ENCODE measurements at places on chromosomes 3 and 15. TPM values are rescaled to one million over a fixed set of nuclear protein-coding genes. Genes with fewer than 3 reads are reported as not detected.

RTP1 gene
- not detected for total RNA-seq

EFL1 gene
- 2.8 TPM for total RNA-seq

COL7A1 gene
- total RNA-seq, result 0.88 TPM

OR5K2 gene
- not detected for total RNA-seq

CCDC39 gene
- total RNA-seq, result not detected

GRCh38 chr15:98967916-98968315 is 39.7 kb downstream of the PGPEP1L start:
- no peaks in the 10 kb centered on the region for H3K4me1 ChIP-seq
- no peaks in the 10 kb centered on the region for H3K27me3 ChIP-seq
- DNase-seq, result no peak
- no peaks in the 10 kb centered on the region for H3K36me3 ChIP-seq

- DNase-seq, result no peak
- H3K4me3 ChIP-seq, result no peak overlapping the region
- peaks cover 4% of the 10 kb centered on the region for H3K4me1 ChIP-seq
- H3K27me3 ChIP-seq, result no peaks in the 10 kb centered on the region
- H3K27ac ChIP-seq, result no peak overlapping the region
These were observed 340.4 kb upstream of the KCNMB2 start for GRCh38 chr3:178195824-178196223.

DNA sequence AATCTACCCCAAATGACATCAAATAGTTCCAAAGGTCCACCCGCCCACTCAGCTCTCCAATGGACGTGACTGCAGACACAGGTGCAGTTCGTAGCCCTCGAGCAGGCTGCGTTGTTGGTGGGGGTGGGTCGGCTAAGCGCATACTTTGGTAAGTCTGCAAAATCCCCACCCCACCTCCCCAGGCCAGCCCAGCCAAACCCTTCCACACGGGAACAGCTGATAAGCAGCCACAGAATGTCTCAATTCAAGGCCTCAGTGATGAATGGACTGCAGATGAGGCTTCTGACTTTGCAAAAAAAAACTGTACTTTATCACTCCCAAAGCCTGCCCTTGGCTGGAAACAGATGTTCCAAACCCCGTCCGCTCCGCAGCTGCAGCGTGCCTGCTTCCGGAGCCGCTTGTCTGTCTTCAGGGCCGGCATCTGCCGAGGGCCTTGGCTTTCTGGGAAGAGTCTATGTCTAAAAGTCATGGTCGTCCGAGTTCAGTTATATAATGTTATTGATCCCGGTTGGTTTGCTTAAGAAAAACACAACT is 38.2 kb downstream of the PCSK6 start:
- H3K27ac ChIP-seq, result peak overlapping the region; percentile 33
- no peak overlapping the region for H3K4me3 ChIP-seq
- DNase-seq, result peak; percentile 62
- no peaks in the 10 kb centered on the region for H3K27me3 ChIP-seq
- no peaks in the 10 kb centered on the region for H3K36me3 ChIP-seq

GRCh38 chr3:134056464-134056891 is 26.8 kb upstream of the SLCO2A1 start:
- DNase-seq, result no peak
- no peak overlapping the region for H3K4me3 ChIP-seq
- no peak overlapping the region for H3K27ac ChIP-seq
- no peaks in the 10 kb centered on the region for H3K4me1 ChIP-seq
- no peaks in the 10 kb centered on the region for H3K36me3 ChIP-seq
- H3K27me3 ChIP-seq, result no peaks in the 10 kb centered on the region

DNA sequence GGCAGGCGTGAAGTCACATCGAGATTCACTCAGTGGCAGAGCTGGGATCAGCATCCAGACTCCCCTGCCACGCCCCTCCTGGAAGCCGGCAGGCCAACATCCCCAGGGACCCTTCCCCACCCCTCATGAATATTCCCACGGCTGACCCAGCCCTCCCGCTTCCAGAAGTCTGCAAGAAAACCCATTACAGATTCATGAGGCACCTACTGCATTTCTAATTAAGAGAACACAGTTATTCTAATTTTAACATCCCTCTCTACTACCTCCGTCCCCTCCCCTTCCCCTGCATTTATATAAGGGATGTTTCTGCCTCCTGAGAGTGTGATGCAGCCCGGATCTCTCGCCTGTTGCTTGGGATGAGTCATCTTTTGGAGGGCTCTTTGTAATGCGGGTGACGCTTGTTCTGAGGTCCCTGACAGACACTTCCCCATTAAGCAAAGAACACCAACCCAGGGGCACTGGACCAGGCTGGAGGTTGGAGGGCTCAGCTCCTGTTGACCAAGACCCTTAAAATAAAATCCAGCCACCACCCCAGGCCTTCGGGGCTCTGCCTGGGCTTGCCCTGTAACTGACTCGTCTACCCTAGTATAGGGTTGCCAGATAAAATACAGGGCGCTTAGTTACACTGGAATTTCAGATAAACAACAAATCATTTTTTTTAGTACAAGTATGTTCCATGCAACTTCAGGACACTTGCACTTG is 118.7 kb downstream of the NUP210 start:
- no peaks in the 10 kb centered on the region for H3K36me3 ChIP-seq
- no peak overlapping the region for H3K4me3 ChIP-seq
- no peaks in the 10 kb centered on the region for H3K4me1 ChIP-seq
- DNase-seq, result no peak
- H3K27ac ChIP-seq, result no peak overlapping the region

DNA sequence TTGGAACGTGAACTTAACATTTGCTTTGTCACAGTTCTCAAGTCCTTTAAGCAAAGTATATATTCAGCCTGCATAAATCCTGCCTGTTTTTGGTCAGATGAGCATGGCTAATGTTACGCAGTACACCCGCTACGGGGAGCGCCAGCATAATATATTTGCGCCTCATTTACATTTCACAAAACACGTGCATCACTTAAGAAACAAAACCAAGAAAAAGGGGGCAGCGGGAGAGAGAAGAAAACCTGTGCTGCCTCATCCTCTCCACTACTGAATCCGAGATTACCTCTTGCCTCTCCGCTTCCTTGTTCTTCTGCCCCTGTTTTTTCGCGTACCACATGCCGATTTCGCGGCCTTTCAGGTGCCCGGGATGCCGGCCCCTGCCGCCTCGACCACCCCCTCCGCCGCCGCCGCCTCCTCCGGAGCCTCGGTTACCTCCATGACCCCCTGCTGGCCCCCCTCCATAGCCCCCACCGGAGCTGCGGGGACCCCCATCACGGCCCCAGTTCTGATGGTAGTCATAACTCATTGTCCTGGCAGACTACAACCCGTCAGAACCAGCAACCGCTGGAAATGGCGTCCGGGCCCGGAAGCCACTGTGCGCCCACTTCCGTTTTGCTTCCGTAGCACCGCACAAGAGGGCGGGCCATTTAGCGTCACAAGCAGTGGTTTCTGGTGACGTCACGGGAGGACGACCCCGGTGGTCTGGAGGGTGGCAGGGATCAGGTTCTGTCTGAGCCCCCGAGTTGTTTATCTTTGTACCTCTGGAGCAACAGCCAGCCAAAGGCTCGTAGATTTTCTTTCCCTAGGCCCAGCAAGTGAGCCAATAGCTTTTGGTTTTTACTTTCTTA is at the start of gene DHX36:
TSS of gene DHX36 (minus strand) at position 597 of the 848 bp plus-strand sequence. CDS start at position 526, 71 bp downstream.
- H3K27me3 ChIP-seq, result no peaks in the 10 kb centered on the region
- peak within 1 kb of the TSS; percentile 86 for H3K4me3 ChIP-seq
- peaks cover 12% of the 10 kb centered on the region for H3K4me1 ChIP-seq
- peak within 1 kb of the TSS; percentile 89 for H3K27ac ChIP-seq
- no peaks in the 10 kb centered on the region for H3K36me3 ChIP-seq

DNA sequence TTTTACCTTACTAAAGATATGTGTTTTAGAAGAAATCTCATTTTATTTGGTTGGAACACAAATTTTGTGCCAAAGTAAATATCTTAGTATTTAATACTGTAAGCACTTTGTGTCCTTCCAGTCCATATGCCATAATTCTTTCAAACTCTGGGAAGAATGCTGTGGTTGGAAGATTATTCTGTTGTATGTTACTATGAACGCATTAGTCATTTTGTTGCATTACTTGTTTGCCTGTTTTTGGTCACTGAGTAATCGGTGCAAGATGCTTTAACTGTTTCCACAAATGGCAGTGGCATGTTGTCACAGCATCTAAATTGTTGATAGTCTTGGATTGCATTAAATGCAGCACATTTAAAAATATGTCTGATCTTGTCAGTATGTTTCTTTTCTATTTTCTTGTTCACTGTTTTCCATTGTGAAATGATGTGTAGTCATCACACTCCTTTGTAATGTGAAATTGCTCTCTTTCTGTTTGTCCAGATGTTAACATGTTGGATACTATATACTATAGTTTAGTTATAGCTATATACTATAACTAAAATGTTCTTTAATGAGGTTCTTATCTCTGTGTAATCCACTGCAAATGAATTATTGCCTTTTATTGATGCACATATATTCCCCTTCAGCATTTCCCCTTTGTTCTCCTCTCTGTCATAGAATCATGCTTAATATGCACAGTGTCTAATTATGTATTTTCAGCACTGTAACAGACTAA is 89.9 kb upstream of the FLNB start:
- H3K27me3 ChIP-seq, result no peaks in the 10 kb centered on the region
- H3K4me3 ChIP-seq, result no peak overlapping the region
- no peaks in the 10 kb centered on the region for H3K4me1 ChIP-seq

DNA sequence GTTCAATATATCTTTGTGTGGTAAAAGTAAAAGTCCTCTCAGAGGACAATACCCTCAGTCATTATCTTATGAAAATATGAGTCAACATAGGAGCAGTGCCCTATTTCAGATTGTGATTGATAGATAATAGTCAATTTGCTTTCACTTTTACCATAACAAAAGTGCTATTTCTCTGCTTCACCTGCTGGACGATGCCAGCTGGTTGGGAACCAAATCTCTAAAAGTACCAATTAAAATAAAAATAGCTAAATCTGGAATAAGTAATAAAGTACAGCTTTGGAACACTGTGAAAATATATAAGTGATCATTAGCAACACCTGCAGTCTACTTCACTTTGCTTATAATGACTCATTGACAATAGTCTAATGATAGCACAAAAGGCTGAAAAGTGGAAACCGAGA is 390.3 kb upstream of the AGTR1 start:
- H3K36me3 ChIP-seq, result no peaks in the 10 kb centered on the region
- no peaks in the 10 kb centered on the region for H3K4me1 ChIP-seq
- no peak overlapping the region for H3K4me3 ChIP-seq

DNA sequence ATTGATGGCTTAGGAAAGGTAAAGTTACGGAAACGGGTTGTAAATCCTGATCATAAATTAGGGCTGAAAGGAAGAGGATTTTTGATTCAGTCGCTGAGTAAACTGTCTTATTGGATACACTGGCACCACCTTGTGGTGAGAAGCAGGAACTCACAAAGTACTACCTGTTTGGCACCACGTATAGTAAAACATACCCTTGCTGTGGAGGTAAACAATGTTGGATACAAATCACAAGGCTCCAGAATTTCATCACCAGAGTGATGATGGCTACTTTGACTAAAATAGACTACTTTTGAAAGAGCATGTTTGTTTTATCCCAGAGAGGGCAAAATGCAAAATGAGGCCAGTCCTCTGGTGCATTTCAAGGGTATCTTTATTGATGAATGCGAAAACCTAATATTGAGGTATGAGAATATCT is 216.9 kb downstream of the IGSF11 start:
- no peak overlapping the region for H3K27ac ChIP-seq
- H3K36me3 ChIP-seq, result no peaks in the 10 kb centered on the region
- DNase-seq, result no peak
- H3K4me1 ChIP-seq, result no peaks in the 10 kb centered on the region

DNA sequence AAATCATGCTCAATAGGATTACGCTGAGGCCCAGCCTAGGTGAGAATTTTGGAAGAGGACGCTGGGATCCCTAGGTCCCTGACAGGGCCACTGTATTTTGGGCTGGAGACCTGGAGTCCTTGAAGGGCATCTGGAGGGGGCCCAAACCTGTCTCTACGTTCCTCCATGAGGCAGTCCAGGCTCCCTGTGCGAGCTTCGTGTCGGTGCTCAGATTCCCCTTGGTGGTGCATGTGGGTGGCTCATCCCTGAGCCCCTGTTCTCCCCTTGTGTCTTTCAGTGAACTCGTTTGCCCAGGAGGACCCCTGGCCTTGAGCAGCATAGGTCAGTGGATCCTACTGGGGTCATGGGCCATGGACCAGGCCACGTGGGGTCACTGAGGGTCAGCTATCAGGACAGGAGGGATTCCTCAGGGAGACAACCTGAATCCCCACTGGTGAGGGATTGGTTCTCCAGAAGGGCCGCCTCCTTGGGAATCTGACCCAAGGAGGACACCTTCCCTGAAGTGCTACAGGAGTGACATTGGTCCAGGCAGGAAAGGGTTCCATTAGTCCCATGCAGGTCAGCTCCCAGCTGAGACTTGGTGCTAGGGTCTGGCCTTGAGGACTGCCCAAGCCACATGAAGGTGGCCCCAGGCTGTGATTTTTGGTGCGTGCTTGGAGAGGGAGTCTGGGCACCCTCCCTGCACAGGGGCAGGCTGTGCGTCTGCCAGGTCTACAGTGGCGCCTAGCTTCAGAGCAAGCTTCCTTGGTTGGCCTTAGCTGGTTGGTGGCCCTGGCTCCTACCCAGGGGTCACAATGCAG is 229.8 kb downstream of the SNRPN start:
- no peak overlapping the region for H3K4me3 ChIP-seq
- no peaks in the 10 kb centered on the region for H3K27me3 ChIP-seq
- no peaks in the 10 kb centered on the region for H3K4me1 ChIP-seq

DNA sequence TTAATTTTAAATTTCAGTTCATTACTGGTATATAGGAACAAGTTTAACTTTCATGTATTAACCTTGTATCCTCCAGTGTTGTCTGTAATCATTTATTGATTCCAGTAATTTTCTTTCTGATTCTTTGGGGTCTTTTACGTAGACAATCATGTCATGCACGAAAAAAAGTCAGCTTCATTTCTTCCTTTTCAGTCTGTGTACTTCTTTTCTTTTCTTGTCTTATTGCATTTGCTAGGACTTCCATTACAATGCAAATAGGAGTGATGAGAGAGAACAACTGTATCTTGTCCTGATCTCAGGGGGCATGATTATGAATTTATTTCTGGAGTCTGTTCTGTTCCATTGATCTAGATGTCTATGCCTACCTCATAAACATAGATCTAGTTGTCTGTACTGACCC is 56.5 kb downstream of the STT3B start:
- no peaks in the 10 kb centered on the region for H3K36me3 ChIP-seq
- no peak overlapping the region for H3K4me3 ChIP-seq
- no peaks in the 10 kb centered on the region for H3K4me1 ChIP-seq
- no peak overlapping the region for H3K27ac ChIP-seq

GRCh38 chr3:136651581-136651980 is 100.6 kb downstream of the STAG1 start:
- no peak overlapping the region for H3K4me3 ChIP-seq
- no peaks in the 10 kb centered on the region for H3K36me3 ChIP-seq
- no peaks in the 10 kb centered on the region for H3K4me1 ChIP-seq
- DNase-seq, result no peak
- no peak overlapping the region for H3K27ac ChIP-seq
- no peaks in the 10 kb centered on the region for H3K27me3 ChIP-seq

GRCh38 chr3:47636921-47637320 is 58.3 kb upstream of the CSPG5 start:
- H3K4me1 ChIP-seq, result no peaks in the 10 kb centered on the region
- H3K27ac ChIP-seq, result no peak overlapping the region
- no peaks in the 10 kb centered on the region for H3K36me3 ChIP-seq
- H3K4me3 ChIP-seq, result no peak overlapping the region
- no peaks in the 10 kb centered on the region for H3K27me3 ChIP-seq

GRCh38 chr3:70580021-70580420 is 267.6 kb upstream of the MDFIC2 start:
- no peak overlapping the region for H3K4me3 ChIP-seq
- no peak for DNase-seq
- no peaks in the 10 kb centered on the region for H3K27me3 ChIP-seq
- H3K27ac ChIP-seq, result no peak overlapping the region

All from uterus (tissue), 4 donors.